Thyroid gland (tissue), 4 donors: ENCODE measurements at places on chromosomes 2 and 18.

- H3K4me3 ChIP-seq: no peak overlapping the region
- no peaks in the 10 kb centered on the region for H3K4me1 ChIP-seq
- no peak for DNase-seq
- no peak overlapping the region for H3K27ac ChIP-seq
- H3K36me3 ChIP-seq: no peaks in the 10 kb centered on the region
Observed at GRCh38 chr2:95372216-95372829, 30.2 kb upstream of the FAHD2A start.

DNA sequence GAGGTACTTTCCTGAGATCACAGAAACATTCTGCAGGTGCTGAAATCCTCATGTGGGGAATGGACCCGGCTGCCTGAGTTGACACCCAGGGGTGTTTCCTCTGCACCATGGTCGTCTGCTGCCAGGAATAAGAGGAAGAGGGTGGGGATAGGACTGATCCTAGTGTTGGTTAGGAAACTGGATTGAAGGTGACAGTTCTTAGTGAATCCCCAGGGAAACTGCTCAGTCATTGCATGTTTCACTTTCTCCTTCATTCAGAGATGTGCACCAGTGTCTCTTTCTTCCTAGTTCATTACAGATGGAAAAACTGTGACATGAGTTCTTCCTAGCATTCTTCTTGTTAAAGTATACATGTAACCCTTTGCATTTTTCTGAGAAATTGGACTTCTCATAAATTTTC, 294.3 kb downstream of the PTGR3 start:
- H3K27ac ChIP-seq: no peak overlapping the region
- H3K4me3 ChIP-seq: no peak overlapping the region
- no peaks in the 10 kb centered on the region for H3K27me3 ChIP-seq
- no peaks in the 10 kb centered on the region for H3K36me3 ChIP-seq

DNA sequence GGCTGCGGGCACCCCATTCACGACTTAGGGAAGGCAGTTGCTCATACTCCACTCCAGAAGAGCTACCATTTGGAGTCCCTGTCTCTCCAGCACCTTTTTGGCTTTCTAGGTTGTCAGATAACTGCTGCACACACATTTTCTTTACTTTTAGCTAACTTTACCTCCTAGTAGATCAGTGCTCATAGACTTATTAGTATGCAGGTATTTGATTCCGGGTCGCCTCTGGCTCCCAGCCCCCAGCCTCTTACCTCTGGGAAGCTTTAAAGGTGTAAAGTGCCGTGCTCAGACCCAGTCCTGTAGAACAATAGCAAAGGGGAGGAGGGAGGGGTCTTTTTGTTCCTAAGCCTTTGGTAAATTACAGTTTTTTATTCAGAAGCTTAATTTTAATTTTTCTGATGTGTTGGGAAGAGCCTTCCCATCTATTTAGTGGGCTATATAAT, 102.9 kb downstream of the SPTBN1 start:
- peak; percentile 32 for DNase-seq
- H3K27me3 ChIP-seq: no peaks in the 10 kb centered on the region
- peak overlapping the region; percentile 96 for H3K27ac ChIP-seq
- H3K36me3 ChIP-seq: no peaks in the 10 kb centered on the region
- peak overlapping the region; percentile 29 for H3K4me3 ChIP-seq

GRCh38 chr2:170307555-170308351, 129.8 kb downstream of the MYO3B start:
- H3K27ac ChIP-seq: no peak overlapping the region
- H3K36me3 ChIP-seq: no peaks in the 10 kb centered on the region
- DNase-seq: no peak
- H3K27me3 ChIP-seq: no peaks in the 10 kb centered on the region

- H3K27me3 ChIP-seq: no peaks in the 10 kb centered on the region
- no peak overlapping the region for H3K4me3 ChIP-seq
- H3K27ac ChIP-seq: no peak overlapping the region
- H3K36me3 ChIP-seq: no peaks in the 10 kb centered on the region
- H3K4me1 ChIP-seq: no peaks in the 10 kb centered on the region
- peak; percentile 33 for DNase-seq
Observed at GRCh38 chr18:59837586-59837985, 62.2 kb upstream of the PMAIP1 start.

DNA sequence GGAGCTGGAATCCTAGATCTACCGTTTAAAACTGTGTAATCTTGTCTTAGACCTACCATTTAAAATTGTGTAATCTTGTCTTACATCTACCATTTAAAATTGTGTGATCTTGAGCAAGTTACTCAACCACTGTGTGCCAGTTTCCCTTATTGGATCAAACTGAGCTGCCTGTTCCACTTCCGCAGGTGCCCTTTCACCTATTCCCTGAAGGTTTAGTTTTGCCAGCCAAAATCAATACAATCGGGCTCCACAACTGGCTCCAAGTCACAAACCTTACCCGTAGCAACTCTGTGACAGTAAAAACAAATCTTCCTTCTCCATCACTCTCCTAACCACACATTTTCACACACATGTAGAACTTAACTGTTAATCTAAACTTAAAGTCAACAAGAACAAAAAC, 20.1 kb downstream of the DOCK10 start:
- H3K27ac ChIP-seq: no peak overlapping the region
- no peaks in the 10 kb centered on the region for H3K36me3 ChIP-seq
- no peaks in the 10 kb centered on the region for H3K27me3 ChIP-seq

DNA sequence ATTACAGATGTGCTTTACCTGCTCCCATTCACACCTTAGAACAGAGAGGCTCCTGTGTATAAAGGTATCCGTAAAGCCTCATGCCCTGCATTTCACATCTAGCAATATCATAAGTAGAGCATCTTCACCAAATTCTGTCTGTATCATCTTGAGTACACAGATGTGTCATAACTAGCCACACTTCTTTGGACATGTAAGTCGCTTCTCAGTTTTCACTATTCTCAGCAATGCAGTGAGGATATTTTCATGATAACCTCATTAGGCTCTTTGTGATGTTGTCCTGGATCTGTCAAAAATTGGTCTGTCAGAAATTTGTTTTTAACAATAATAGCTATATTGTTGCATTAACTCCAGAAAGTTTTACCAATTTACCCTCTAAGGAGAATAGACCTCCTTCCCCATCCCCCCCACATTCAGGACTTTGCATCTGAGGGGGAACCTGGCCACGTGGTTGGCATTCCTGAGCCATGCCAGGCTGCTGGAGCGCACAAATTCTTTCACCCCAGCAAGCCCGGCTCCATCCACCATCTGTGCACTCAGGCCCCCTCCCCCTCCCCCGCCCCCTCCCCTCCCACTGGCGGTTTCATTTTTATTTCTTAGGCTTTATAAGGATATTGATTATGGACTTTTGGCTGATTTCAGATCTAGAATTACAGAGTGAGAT, 34.1 kb downstream of the AGAP1 start:
- H3K4me3 ChIP-seq: no peak overlapping the region
- peak; percentile 72 for DNase-seq
- no peak overlapping the region for H3K27ac ChIP-seq
- no peaks in the 10 kb centered on the region for H3K27me3 ChIP-seq
- peaks cover 15% of the 10 kb centered on the region for H3K4me1 ChIP-seq

- no peak overlapping the region for H3K27ac ChIP-seq
Observed at GRCh38 chr2:177602611-177603164, 210.1 kb downstream of the AGPS start.

DNA sequence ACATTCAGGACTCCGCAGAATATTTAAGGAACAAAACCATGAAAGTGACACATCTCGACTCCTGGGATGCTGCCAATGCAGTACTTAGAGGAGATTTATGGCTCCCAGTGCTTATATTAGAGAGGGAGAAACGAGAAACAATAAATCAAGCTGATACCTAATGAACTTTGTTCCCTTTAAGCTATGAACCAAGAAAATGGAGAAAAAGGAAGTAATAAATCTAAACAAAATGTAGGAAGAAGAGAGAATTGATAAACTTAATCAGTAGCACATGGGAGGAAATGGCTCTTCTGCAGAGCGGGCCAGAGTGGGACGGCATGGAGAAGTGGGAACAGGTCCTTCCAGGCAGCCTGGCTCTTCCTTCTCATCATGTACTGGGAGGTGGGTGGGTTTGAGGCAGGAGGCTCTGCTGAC, 42.7 kb downstream of the NPPC start:
- no peak overlapping the region for H3K27ac ChIP-seq
- peaks cover 4% of the 10 kb centered on the region for H3K4me1 ChIP-seq
- DNase-seq: no peak
- no peaks in the 10 kb centered on the region for H3K36me3 ChIP-seq
- H3K27me3 ChIP-seq: no peaks in the 10 kb centered on the region

DNA sequence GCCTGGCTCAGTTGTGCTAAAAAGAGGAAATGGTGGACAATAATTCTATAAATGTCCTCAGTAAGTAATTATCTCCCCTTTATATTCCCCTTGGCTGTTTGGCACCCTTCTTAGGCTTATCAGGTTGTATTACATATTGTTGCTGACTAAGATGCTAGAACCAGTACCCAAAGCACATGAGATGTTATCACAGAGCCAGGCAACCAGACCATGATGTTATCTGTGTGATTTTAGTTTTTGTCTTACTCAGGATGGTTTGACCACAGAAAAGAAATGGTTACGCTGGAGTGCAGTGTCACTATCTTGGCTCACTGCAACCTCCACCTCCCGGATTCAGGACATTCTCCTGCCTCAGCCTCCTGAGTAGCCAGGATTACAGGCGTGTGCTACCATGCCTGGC, 15.2 kb downstream of the R3HDM1 start:
- no peak overlapping the region for H3K4me3 ChIP-seq
- H3K4me1 ChIP-seq: no peaks in the 10 kb centered on the region
- no peak overlapping the region for H3K27ac ChIP-seq
- H3K36me3 ChIP-seq: no peaks in the 10 kb centered on the region
- no peak for DNase-seq

- H3K4me1 ChIP-seq: peaks cover 44% of the 10 kb centered on the region
- peak overlapping the region; percentile 94 for H3K27ac ChIP-seq
- DNase-seq: peak; percentile 37
- H3K4me3 ChIP-seq: no peak overlapping the region
- H3K27me3 ChIP-seq: no peaks in the 10 kb centered on the region
- no peaks in the 10 kb centered on the region for H3K36me3 ChIP-seq
Observed at GRCh38 chr18:11859903-11860407, 8.7 kb downstream of the CHMP1B start.

DNA sequence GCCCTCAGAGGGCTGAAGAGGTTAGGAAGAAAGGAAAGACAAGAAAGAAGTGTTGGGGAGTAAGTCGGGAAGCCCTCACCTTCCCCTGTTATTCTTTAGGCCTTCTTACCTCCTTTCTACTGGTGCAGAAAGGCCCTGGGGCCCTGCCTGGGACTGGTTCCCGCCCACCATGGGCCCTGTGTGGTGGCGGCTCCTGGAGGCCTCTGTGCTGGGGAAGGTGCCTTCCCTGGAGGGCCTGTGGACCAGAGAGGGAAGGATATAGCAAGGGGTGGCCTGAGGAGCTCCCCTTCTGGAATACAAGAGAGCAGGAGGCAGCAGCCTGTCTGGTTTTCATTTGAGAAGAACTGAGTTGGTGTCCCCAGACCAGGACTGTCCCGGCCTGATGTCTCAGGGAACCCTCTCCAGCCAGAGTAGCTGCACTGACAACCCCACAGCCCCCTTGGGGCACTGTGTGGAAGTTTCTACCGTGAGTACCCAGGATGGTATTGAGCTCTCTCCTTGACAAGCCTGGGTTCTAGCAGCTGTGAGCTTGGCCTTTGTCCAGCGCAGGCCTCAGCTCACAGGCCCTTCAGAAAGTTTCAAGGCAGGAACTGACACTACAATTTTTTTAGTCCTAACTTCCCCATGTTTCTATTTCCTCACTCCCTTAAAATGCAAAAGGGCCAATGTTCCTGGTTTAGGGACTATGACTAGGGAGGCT, 47.1 kb downstream of the EFR3B start:
- H3K4me3 ChIP-seq: no peak overlapping the region
- peak; percentile 20 for DNase-seq
- H3K4me1 ChIP-seq: peaks cover 26% of the 10 kb centered on the region
- H3K27ac ChIP-seq: peak overlapping the region; percentile 69
- peaks cover 6% of the 10 kb centered on the region for H3K36me3 ChIP-seq
- no peaks in the 10 kb centered on the region for H3K27me3 ChIP-seq

- H3K27ac ChIP-seq: no peak overlapping the region
- no peaks in the 10 kb centered on the region for H3K36me3 ChIP-seq
- no peak overlapping the region for H3K4me3 ChIP-seq
- DNase-seq: no peak
Observed at GRCh38 chr2:179141206-179141605, 91.3 kb upstream of the CCDC141 start.

- peaks cover 19% of the 10 kb centered on the region for H3K4me1 ChIP-seq
- H3K27ac ChIP-seq: no peak overlapping the region
- peaks cover 90% of the 10 kb centered on the region for H3K27me3 ChIP-seq
- H3K36me3 ChIP-seq: no peaks in the 10 kb centered on the region
- H3K4me3 ChIP-seq: no peak overlapping the region
Observed at GRCh38 chr2:176081837-176082524, 1.8 kb downstream of the EVX2 start.

DNA sequence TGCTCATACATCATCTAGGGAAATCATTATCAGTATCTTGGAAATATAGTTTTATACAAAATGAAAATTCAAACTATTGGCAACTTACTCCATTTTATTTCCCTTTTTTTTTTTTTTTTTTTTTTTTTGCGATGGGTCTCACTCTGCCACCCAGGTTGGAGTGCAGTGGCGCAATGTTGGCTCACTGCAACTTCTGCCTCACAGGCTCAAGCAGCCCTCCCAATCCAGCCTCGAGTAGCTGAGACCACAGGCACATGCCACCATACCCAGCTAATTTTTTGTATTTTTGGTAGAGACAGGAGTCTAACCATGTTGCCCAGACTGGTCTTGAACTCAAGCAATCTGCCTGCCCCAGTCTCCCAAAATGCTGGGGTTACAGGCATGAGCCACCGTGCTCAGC, 29.0 kb downstream of the OLA1 start:
- H3K36me3 ChIP-seq: no peaks in the 10 kb centered on the region
- H3K27ac ChIP-seq: no peak overlapping the region
- no peak overlapping the region for H3K4me3 ChIP-seq
- no peaks in the 10 kb centered on the region for H3K27me3 ChIP-seq
- DNase-seq: no peak

DNA sequence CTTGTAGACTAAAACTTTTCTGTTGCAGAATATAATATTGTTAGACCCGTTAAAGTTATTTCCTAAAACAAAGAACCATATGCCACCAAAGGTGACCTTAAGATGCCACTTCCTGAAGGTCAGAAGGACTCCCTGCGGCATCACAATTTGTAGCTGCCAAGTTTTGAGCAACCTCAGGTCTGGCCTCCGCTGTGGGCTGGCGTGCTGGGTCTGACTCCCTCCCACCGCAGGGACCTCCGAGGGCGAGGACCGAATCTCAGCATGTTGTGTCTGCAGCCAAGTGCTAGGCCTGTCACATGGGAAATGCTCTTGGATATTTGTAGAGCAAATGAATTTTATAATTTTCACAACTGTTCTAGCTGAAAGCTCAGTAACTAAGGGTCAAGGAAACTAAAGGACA, 285.9 kb downstream of the NDUFA10 start:
- no peak for DNase-seq
- no peaks in the 10 kb centered on the region for H3K4me1 ChIP-seq
- no peaks in the 10 kb centered on the region for H3K36me3 ChIP-seq
- H3K4me3 ChIP-seq: no peak overlapping the region

- no peaks in the 10 kb centered on the region for H3K4me1 ChIP-seq
- DNase-seq: no peak
- H3K27ac ChIP-seq: no peak overlapping the region
- H3K4me3 ChIP-seq: no peak overlapping the region
- no peaks in the 10 kb centered on the region for H3K36me3 ChIP-seq
- no peaks in the 10 kb centered on the region for H3K27me3 ChIP-seq
Observed at GRCh38 chr2:188983427-188984064, 9.4 kb downstream of the COL3A1 start.

GRCh38 chr2:119184512-119184911, 26.0 kb upstream of the C1QL2 start:
- no peak for DNase-seq
- no peaks in the 10 kb centered on the region for H3K36me3 ChIP-seq
- H3K27me3 ChIP-seq: no peaks in the 10 kb centered on the region
- no peaks in the 10 kb centered on the region for H3K4me1 ChIP-seq

- H3K27me3 ChIP-seq: no peaks in the 10 kb centered on the region
- H3K36me3 ChIP-seq: no peaks in the 10 kb centered on the region
- DNase-seq: no peak
- no peaks in the 10 kb centered on the region for H3K4me1 ChIP-seq
- no peak overlapping the region for H3K4me3 ChIP-seq
Observed at GRCh38 chr2:216927163-216927562, 67.3 kb upstream of the TNP1 start.
